ENCODE measurements at places on chromosomes 7 and 10.
A peak's percentile ranks its signal among the peaks of the same experiment; 100 is the strongest.

DNA sequence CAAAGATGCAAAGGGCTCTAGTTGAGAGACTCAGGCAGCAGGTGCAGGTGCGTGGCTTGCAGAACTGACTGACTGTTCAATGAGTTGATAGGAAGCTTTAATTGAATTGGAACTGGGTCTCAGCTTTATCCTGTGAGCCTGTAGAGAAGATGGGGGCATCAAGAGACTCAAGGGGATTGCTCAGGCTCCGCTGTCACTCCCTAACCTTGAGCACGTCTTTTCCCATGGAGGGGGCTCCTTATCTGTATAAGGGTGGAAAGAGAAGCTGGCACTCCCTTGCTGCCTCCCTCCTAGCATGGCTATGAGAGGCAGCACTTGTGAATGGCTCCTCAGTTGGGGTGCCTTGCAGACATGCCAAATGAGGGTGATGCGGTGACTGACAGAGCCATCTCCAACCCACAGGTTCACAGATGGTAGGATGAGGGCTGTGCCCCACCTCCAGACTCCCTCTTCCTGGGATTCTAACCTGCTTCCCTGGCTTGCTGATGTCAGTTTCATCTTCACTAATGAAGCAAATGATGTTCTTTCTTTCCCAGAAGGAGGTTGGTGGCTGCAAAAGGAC is 12.4 kb upstream of the PLEKHA1 start:
- no peak for DNase-seq

- DNase-seq = no peak
Measured at GRCh38 chr7:157117796-157118195, 20.9 kb upstream of the UBE3C start.

GRCh38 chr10:33157103-33157502 is 177.4 kb downstream of the NRP1 start:
- peak; percentile 45 for DNase-seq

DNA sequence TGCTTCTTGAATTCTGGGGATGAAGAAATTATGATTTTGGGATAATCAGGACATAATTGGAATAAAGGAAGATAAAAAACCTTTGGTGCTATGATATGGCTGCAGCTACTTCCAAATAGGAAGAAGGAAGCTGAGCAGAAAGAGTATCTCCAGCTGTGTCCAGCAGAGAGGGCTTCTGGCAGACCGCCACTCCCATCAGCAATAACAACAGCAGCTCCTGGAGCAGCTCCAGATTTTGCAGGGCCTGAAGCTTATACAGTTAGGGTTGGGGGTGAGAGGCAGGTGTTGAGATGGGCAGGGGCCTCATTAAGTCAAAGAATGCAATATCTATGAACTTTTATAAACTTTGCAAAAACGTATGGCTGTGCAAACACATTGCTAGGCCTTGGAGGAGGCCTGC is 62.3 kb downstream of the C10orf120 start:
- no peak for DNase-seq

DNA sequence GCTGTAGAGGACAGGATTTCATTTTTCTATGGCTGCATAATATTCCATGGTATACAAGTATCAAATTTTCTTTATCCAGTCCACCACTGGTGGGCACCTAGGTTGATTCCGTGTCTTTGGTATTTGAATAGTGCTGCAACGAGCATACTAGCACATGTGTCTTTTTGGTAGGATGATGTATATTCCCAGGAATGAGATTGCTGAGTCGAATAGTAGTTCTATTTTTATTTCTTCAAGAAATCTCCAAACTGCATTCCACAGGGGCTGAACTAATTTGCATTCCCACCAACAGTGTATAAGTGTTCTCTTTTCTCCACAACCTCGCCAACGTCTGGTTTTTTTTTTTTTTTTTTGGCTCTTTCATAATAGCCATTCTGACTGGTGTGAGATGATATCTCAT is 550.0 kb downstream of the REEP3 start:
- DNase-seq = no peak

- no peak for DNase-seq
Measured at GRCh38 chr10:15426115-15426514, 55.0 kb upstream of the FAM171A1 start.

DNA sequence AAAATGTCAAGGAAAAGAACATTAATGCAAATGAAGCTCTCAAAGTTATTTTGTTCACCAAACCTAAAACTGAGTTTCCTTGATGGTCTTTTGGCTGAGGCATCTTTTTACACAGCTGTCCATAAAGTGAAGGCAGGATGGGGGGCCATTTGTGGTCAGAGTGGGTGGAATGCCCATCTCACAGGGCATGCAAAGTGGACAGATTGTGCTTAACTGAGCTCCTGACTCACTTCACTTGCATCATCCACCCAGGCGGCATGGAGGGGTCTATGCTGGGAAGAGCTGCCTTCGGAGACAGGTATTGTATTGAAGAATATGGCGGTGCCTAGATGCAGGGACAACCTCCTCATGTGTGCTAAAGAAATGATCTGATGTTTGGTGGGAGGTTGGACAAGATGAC is 905.3 kb downstream of the KCNMA1 start:
- DNase-seq = no peak

GRCh38 chr10:132400547-132401151 is 3.6 kb downstream of the PWWP2B start:
- DNase-seq = no peak

DNA sequence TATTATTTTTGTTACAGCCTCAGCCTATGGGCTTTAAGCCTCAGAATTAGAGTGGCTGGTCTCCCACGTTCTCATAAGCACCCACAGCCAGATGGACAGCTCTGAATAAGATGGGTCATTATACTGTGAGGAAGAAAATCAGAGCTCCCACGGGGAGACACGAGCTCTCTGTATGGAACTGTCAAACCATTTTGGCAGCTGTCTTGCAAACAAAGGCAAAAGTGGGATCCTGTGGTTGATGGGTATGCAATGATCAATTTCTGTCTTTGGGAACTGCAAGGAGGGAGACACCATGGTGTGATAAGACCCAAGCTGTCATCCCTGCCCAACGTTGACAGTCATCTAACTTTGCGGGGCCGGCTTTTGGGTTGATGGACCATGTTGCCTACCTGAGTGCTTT is 614.3 kb downstream of the TYW1 start:
- DNase-seq = no peak

Data from DMS53 (cell line).